ENCODE measurements at places on chromosomes 2 and 18. TPM values are rescaled to one million over a fixed set of nuclear protein-coding genes. Genes with fewer than 3 reads are reported as not detected.

Gene ABCA12
- 11.4 TPM for total RNA-seq

Gene MYO5B
- total RNA-seq: 50.0 TPM

- DNase-seq: no peak
Observed at GRCh38 chr2:71563872-71564271, 110.5 kb downstream of the DYSF start.

Gene WNT6
- total RNA-seq: 3.5 TPM

Gene POMC
- total RNA-seq: not detected

DNA sequence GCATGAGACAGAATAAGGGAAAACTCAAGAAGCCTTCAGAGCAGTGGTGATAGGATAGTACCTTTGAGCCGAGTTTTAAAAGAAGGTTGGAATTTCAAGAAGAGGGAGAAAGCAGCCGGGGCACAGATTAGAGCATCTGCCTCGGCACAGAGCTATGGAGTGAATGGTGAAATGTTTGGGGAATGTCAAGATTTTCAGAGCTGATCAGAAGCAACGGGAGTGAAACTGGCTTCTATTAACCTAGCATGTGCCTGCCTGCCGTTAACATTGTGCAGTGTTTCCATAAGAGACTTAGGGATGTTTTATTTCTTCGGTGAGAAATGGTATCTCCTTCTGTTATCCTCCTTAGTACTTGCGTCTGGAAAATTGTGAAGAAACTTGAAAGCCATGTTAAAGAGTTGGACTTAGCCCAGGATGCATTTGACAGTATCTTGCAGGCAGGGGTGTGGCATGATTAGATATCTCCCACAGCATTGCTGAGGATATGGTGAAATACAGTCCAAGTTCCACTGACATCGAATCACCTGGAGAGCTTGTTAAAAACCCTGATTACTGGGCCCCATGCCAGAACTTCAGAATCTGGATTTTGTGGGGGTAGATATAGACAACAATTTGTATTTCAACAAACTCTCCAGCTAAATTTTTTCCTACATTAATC, 96.8 kb upstream of the PPP1CB start:
- peak; percentile 50 for DNase-seq

Gene LRATD1
- 13.4 TPM for total RNA-seq

Gene TDRD15
- not detected for total RNA-seq

- DNase-seq: no peak
Observed at GRCh38 chr2:134073023-134073422, 180.8 kb upstream of the MGAT5 start.

Gene TUBB6
- total RNA-seq: 821 TPM

Gene MYO7B
- total RNA-seq: 0.25 TPM

- no peak for DNase-seq
Observed at GRCh38 chr18:23177433-23178072, 42.3 kb downstream of the CABLES1 start.

Gene TXNDC2
- not detected for total RNA-seq

GRCh38 chr2:37784759-37785149, 113.3 kb upstream of the CDC42EP3 start:
- DNase-seq: no peak

Gene GRB14
- 22.1 TPM for total RNA-seq

GRCh38 chr2:48316753-48317750, 212.9 kb upstream of the STON1 start:
- no peak for DNase-seq

Gene CIB4
- total RNA-seq: not detected

Gene LAMA1
- 4.3 TPM for total RNA-seq

- no peak for DNase-seq
Observed at GRCh38 chr2:20425884-20426283, 21.0 kb upstream of the RHOB start.

DNA sequence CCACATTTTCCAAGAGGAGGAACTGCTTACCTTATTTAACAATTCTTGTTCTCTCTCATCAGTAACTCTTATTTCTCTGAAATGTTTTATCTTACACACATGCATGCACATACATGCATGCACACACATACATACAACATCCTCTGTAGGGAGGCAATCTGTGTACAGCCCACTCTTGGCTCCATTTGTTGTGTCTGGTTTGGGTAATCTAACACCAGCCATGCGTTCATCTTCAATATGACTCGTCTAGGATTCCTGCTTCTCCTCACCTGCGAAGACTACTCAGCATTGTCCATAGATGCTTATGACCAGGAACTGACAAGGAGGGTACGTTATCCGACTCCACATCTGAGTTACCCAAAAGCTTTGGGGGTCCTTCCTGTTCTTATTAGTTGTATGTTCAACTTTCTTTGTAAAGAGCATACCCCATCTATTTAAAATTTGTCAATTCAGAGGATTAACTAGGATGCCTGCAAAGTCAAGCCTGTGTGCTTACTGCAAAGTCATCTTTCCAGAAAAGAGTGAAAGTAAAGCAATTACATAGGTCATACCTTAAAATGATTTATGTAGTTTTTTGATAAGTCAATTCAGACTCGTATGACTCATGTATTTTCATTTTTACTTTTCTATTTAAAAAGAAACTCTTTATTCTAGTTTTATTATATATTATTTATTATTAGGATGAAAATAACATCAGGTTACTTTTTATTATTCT, 18.2 kb downstream of the LYPD6B start:
- DNase-seq: no peak

- DNase-seq: no peak
Observed at GRCh38 chr2:3670941-3671340, 12.9 kb downstream of the ALLC start.

- peak; percentile 97 for DNase-seq
Observed at GRCh38 chr2:29130295-29130694, 15.1 kb downstream of the CLIP4 start.

DNA sequence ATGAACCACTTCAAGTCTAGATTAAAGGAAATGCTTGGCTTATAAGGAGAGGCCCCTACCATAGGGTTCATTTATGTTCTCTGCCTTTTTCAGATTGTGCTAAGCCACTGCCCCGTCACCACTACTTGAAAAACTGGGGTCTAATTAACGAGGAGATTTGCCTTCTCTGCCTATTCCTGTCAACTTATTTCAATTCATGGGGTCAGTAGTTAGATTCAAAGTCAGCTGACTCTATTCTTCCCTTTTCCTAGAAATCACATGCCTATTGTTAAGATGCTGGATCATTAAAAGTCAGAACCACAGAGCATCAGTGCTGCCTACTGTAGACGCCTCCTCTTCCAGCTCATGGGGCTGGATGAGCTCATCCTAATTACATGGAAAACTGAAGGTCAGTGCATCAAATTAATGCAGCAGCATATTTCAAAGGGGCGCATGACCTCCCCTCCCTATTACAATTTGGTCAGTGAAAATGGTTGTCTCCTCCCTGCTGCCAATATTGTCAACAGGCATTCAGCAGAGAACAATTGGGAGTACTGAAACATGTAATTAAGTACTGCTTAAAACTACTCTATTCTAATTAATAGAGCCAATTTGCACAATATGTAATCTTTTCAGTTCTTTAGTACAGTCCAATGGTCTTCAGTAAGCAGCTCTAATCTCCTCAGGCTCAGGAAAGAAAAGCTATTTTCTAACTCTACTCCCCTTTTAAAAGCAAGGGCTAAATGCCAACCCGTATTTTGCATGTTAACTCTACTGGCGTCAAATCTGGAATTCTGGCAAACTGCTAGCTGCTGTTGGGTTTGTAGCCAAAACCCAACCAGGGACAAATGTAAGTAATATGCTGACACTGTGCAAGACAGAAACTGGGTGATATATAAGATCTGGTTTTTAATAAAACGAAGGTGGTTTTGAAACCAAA, 117.4 kb upstream of the ITGB6 start:
- no peak for DNase-seq

Gene CCDC141
- 0.05 TPM for total RNA-seq

Gene CMPK2
- total RNA-seq: 9.0 TPM

- DNase-seq: no peak
Observed at GRCh38 chr2:2840681-2841300, 509.7 kb upstream of the MYT1L start.

GRCh38 chr18:38427736-38428135, 862.1 kb upstream of the CELF4 start:
- DNase-seq: no peak

GRCh38 chr2:191115804-191116203, 35.0 kb downstream of the STAT4 start:
- peak; percentile 18 for DNase-seq

DNA sequence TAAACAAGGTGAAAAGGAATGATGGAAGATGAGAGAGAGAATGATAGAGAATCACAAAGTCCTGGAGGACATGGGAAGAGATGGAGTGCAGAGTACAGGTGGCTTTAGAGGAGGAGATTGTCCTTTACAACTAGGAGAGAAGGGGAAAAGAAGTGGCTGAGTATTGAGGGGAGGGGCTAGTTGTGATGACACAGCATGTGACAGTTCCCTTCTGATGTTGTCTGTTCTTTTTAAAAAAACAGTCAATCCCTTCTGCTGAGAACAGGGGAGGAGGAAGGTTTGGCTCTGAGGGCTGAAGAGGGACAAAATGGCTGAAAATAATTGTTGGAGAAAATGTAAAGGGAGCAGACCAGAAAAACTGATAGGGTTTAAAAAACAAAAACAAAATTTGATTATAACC, 44.0 kb downstream of the STEAP3 start:
- DNase-seq: no peak

- no peak for DNase-seq
Observed at GRCh38 chr2:62176801-62177200, 19.1 kb upstream of the B3GNT2 start.

Gene SYT4
- not detected for total RNA-seq

- no peak for DNase-seq
Observed at GRCh38 chr2:179511105-179511789, 246.6 kb upstream of the SESTD1 start.

- DNase-seq: peak; percentile 40
Observed at GRCh38 chr2:138373993-138374408, 127.6 kb upstream of the SPOPL start.

- no peak for DNase-seq
Observed at GRCh38 chr18:2889761-2890192, 43.0 kb downstream of the EMILIN2 start.

Gene CXCR2
- total RNA-seq: not detected

DNA sequence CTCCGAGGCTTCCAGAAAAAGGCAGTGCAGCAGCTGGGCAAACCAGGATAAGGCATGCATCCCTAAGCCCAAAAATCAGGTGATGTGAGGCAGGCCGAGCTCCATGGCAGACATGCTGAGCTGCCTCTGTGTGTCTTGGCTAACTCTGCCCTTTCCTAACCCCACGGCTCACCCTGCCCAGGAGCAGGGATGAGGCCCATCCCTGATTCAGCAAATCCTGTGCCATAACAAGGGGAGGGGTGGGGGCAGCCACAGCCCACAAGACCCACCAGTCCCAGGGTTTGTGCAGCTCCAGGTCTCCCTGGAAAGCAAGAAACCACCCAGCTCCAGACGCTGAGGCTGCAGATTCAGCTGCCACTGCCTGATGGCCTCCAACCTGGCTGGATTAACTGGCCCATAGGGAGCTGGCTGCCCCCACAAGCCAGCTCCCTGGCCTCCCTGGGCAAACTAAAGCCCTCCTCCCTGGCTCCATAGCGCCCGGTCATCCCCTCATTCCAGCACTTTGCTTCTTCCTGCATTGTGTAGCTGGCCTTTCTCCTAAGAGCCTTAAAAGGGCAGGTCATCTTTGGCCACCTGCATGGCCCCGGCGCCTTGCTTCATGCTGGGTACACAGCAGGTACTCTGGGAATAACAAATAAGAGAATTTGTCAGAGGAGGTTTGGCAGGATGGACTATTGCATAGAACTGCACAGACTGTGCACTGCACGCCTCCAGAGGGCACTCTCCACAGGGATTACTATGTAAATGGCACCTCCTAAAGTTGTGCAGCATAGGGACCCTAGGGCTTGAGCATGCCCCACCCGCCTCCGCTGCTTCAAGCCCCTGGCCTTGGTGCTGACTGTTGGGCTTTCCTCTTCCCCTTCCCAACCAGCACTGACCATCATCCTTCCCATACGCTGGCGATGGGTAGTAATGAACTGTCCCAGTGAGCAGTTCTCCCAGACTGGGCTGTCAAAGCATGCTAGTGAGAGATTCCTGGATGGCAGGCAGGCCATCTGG, 10.7 kb downstream of the STEAP3 start:
- DNase-seq: no peak

Gene SPTBN1
- 447 TPM for total RNA-seq

Gene CRYGD
- total RNA-seq: not detected

DNA sequence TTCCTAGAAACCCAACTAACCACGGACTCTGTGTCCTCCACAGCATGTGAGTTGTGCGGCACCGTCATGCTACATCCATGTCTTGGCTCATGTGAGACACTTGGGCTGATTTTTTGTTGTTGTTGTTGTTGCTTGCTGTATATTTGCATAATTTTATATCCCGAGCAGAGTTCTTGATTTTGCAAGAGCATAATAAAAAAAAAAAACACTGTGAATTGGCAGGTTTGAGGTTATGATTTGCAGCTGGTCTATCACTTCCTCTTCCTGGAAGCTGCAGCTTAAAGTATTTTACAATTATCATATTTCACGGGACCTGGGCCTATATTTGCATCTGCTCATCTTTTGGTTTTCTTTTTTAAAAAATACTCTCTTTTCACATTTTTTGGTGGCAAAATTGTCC, 142.3 kb upstream of the NRP2 start:
- no peak for DNase-seq

Measured in renal cortical epithelial cell (primary cell).